ENCODE measurements at places on chromosomes 16 and 17.
A peak's percentile ranks its signal among the peaks of the same experiment; 100 is the strongest.

GRCh38 chr17:77905266-77905665 lies 53.2 kb upstream of the TNRC6C start:
- DNase-seq, result no peak

DNA sequence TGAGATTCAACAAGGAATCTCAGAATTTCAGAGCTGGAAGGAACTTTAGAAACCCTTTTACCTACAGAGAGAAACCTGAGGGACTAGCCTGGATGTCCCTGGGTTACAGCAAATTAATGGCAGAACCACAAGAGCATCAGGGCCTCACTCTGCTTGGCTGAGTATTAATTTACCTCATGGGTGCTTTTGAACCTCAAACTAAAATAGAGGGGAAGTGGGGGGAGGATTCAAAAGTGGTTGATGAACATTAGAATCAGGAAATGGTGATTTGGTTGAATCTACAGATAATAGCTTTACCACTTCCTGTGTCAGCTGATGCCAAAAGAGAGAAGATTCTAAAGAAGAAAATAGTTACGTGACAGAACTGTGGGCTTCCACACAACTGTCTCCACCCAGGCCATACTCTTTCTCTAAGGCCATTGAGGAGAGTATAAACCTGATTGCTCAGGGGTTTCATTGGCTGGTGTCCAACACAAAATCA lies 11.3 kb upstream of the SKAP1 start:
- no peak for DNase-seq

- no peak for DNase-seq
Measured at GRCh38 chr16:72094266-72094610, 591 bp downstream of the DHX38 start.

DNA sequence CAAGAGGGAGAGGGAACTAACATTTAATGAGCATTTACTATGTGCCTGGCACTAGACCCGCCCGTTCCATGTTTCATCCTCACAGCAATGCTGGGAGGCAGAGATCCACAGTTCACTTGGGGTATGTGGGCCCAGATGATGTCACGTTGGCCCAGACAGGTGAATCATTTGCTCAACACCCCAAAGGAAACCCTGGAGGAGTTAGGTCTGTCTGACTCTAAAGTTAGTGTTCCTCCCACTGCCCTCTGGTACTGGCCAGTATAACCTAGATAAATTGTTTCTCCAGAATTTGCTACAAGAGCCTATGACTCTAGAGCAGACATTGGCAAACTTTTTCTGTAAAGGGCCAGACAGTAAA lies 164.6 kb downstream of the VPS53 start:
- DNase-seq, result peak; percentile 19

DNA sequence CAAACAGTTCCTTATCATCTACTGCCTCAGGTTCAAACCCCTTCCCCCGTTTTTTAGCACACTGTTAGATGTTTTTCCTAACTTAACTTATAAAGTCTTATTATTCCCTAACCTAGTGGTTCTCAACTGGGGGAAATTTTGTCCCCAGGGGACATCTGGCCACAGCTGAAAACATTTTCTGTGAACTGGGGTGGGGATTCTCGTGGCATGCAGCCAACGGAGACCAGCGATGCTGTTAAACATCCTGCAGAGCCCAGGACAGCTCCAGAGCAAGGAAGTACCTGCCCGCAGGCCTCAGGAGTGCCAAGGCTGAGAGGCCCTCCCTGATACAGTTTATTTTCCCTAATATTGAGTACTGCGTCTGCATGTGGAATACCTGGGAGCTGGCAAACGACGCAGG lies 24.3 kb downstream of the ZCCHC14 start:
- DNase-seq, result no peak
